Hematopoietic multipotent progenitor cell treated with erythropoietin and hydrocortisone succinate and interleukin-3 and kit ligand, for 17 days (in vitro differentiated cells): ENCODE measurements at places on chromosomes 6 and 20.

- no peak for DNase-seq
Measured at GRCh38 chr6:6434151-6434550, 113.7 kb upstream of the F13A1 start.

DNA sequence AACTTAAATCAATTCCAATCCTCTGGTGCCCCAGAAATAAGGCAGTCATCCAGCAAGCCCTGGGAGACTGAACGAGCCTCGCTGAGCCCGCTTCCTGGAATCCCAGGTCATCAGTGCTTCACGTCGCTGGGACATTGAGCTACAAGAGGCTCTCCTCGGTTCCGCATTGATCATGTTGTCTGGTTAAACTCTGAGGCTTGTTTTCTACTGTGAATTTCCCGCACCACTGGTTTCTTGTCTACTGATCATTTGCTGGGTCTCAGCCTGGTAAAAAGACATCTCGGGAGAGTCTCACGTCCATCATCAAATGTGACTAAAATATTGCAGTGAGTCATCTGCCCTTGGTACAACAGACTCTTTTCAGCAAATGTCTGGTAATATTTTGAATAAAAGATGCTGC is 569.2 kb downstream of the QKI start:
- no peak for DNase-seq

DNA sequence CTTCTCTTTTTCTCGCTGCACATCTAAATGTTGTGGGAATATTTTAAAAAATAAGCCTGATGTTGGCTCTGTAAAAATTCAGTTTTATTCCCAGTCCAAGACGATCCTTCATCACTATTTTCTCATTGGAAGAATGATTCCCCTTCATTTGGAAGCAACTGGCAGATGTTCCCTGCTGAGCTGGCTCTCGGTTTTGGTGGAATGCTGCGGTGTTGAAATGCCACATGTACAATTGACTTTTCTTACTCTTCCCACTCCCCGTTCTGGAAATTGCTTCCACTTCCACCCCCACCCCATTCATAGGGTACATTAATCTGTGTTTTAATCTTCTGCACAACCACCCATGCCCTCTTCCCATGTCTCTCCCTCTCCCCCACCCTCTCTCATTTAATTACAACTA is 496.3 kb upstream of the MAP3K7 start:
- no peak for DNase-seq

- DNase-seq: no peak
Measured at GRCh38 chr6:138981416-138981815, 6.6 kb downstream of the REPS1 start.

- DNase-seq: no peak
Measured at GRCh38 chr20:45087814-45088213, 13.1 kb downstream of the KCNS1 start.

DNA sequence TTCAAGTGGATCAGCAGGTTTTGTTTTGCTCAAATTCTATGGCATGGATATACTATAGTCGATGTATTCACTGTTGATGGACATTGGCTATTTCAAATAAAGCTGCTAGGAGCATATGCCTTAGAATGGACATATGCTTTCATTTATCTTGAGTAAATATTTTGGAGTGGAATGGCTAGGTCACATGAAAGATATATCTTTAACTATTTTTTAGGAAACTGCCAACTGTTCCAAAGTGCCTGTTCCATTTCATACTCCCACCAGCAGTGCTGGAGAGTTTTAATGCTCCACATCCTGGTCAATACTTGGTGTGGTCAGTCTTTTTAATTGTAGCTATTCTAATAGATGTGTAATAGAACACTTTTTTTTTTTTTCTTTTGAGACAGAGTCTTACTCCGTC is 81.1 kb upstream of the PIM1 start:
- no peak for DNase-seq

DNA sequence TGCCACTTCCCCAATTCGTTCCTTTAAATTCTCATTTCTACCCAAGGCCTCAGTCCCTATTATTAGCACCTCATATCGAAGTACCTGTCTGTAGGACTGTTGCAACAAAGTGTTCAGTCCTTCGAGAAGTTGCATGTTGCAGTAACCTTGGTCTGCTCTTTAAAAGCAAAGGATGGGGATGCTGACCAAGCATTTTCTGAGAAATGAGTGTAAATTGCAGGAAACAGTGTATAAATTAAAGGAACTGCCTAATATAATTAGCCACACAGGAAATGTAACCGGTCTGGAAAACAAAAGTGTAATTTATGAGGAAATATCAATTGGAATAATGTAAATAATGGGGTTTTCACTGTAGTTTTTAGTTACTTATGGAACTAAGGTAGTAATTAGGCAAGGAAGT is 261.9 kb upstream of the ARID1B start:
- no peak for DNase-seq

- DNase-seq: no peak
Measured at GRCh38 chr20:3887876-3888620, 1.1 kb upstream of the PANK2 start.

DNA sequence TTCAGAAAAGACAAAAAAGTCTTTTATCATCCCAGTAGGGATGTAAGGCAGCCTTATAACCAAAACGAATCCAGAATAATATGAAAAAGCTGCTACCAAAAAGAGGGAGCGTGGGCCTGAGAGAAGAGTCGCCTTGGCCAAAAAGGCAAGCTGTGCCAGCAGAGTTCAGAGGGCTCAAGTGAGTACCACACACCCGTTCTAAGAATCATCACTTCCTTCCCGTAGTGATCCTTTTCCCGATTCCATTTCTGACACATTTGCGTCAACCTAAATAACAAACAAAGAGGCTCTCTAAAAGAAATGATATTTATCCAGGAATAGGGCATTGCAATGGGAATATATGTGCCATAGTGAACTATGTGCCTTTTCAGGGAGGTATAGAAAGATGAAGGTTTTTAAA is 3.8 kb upstream of the TMEM181 start:
- DNase-seq: no peak

DNA sequence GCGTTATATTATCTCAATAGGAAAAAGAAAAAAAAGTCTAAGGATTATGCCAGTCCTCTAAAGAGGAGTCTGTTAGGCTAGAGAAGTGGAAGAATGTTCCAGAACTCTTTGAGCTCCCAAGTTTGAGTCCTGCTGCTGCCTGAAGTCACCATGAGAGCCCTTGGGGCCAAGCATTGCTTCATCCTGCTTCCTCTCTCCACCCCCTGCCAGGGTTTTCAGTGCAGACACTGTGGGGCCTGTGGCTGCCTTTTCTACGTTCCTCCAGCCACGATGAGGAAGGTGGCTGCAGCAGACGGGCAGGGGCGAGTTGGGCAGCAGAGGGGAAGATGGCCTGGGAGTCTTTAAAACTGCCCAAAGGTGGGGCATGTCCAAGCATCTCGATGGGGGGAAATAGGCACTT is 214.4 kb upstream of the KCNG1 start:
- DNase-seq: no peak

- DNase-seq: no peak
Measured at GRCh38 chr6:47729019-47729418, 30.6 kb downstream of the ADGRF4 start.

DNA sequence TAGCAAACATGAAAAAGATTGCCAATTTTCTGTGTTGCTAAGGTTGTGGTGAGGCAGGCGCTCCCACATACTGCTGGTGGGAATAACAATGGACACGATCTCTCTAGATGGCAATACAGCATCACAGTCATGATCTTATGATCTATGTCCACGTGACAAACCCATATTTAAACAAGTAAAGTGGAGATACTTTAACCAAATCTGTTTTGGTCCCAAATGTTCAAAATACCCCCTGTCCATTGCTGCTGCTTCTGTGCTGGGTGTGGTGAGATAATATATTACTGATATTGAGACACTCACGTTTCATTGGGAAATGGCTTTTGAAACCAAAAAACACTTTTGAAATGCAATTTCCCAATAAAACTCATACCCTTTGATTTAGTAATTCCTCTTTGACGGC is 23.0 kb downstream of the SIRPD start:
- DNase-seq: no peak

GRCh38 chr6:39389484-39389767 is 66.9 kb upstream of the KCNK16 start:
- DNase-seq: no peak

DNA sequence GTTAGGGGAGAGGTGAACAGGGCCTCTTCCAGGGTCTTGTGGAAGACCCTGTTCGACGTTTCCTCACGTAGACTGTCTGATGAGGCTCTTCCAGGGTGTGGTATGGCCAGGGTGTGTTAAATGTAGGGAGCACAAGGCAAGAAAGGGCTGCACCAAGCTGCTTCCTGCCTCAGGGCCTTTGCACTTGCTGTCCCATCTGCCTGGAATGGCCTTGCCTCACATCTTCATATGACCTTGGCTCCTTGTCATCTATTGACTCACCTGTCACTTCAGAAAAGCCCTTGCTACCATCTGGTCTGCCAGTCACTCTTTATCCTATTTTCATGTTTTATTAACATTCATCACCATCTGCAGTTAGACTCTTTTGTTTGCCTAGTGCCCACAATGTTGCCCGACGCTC is 31.0 kb downstream of the E2F3 start:
- DNase-seq: no peak

GRCh38 chr6:98920904-98921431 is 26.8 kb downstream of the FBXL4 start:
- DNase-seq: no peak

DNA sequence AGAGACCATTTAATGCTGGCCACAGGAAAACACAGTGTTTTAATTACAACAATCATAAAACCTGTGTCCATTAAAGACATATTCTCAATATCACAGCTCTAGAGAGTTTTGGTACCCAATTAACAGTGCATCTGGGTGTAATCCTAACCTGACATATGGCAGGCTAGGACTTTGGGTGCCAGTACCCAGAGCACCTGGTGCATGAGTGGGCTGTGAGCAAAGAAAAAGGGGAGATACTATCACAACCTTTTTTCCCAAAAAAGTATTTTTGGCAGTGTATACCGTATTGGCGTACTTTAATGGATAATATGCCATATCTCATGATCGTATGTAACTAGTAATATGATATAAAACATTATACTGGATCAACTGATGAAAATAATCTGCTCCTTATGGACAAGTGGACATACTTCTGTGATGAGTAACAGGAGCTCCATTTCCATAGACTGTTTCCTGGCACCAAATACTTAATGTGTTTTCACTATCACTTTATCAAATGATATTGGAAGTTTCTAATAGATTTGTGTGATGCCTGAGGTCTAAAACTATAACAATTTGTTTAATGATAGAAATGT is 91.7 kb downstream of the COL19A1 start:
- no peak for DNase-seq

GRCh38 chr20:19231359-19232035 is 19.1 kb downstream of the SLC24A3 start:
- no peak for DNase-seq

- DNase-seq: no peak
Measured at GRCh38 chr20:60586269-60587050, 628.2 kb downstream of the CDH26 start.
